ENCODE measurements at places on chromosomes 1 and 21.

DNA sequence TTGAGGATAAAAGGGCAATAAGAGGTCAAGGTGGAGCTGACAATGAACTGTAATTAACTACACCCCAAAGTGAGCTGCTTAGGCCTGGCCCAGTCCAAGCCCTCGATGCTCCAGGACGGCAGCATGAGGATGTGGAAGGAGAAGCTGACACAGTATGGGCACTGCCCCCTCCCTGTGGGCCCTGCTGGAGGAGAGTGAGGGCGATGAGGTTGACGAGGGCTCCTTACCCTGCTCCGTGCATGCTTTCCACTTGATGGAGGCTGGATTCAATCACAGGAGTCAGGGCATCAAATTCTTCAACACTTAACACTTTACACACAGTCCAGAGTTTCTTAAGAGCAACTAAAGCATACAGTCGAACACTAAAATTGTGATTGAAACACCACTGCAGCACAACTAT, 32.4 kb downstream of the COA6 start:
- no peak for DNase-seq

DNA sequence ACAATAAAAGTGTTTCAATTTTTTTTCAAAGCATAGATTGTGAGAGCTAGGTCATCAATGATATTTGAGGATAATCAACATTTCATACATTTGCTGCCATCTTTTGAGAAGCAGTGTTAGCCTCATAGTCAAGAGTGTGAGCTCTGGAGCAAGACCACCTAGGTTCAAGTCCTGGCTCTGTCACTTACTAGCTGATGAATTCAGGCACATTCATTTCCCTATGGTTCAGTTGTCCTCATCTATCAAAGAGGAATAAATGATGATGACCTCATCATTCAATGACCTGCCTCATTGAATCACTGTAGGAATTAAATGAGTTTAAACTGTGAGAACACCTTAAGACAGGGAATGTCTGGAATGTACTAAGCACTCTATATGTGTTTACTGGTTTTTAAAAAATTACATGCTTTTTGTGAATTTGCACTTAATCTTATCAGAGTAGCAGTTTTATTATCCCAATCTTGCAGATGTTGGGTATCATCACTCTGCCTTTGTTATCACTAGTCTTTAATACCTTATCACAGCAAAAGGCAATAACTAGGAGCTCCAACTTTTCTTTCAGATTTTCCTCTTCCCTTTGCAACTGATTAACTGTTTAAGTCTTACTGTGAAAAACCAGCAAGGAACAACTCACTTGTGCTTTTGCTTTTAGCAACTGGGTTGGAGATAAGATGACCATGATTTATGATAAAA, 47.4 kb downstream of the SLC30A10 start:
- no peak for DNase-seq

DNA sequence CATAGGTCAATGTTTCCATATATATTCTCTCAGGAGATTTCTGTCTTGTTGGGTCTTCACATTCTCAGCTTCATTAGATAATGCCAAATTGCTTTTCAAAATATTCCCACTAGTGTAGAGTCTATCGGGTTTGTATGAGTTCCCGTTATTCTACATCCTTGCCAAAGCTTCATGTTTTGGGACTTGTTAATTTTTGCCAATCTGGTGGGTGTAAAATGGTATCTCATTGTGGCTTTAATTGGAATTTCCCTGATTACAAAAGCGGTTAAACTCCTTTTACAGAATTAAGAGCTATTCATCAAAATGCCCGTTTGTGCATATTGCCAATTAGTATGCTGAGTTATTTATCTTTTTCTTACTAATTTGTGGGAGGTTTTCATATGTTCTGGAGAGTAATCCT, 708.4 kb upstream of the ADAMTS5 start:
- no peak for DNase-seq

DNA sequence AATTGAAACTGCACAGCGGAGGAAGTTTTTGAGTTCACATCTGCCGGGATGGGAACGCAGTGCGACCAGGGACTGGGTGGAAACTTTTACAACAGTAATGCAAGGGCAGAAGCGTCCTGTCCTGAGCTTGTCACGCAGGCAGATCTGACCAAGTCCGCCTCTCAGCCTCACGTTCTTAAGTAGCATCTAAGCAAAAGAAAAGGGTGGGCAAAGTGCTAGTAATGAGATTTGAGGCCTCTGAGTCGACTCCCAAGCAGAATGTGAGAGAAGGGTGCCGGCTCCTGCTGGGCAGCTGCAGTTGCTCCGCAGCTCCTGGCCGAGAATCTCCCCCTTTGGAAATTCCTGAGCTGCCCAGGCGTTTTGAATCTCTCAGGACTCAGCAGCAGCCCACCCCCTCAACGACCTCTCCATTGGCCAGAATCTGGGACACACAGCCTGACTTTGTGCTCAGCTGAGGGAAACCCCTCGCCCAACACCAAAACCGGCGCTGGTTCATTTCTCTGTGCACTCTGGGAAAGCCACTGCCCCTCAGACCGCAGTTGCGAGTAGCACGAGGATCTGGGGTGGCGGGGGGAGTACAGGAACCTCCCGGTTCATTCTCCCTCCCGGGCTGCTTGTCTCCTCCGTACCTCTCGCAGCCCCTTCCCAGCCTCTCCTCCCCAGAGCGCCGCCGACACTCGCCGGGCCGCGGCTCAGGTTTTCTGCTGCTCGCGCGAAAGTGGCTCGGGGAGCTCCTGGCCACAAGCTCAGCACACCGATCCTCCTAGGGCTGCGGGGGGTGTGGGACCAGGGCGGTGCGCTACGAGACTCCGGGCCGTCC, 913 bp upstream of the S1PR1 start:
- no peak for DNase-seq

DNA sequence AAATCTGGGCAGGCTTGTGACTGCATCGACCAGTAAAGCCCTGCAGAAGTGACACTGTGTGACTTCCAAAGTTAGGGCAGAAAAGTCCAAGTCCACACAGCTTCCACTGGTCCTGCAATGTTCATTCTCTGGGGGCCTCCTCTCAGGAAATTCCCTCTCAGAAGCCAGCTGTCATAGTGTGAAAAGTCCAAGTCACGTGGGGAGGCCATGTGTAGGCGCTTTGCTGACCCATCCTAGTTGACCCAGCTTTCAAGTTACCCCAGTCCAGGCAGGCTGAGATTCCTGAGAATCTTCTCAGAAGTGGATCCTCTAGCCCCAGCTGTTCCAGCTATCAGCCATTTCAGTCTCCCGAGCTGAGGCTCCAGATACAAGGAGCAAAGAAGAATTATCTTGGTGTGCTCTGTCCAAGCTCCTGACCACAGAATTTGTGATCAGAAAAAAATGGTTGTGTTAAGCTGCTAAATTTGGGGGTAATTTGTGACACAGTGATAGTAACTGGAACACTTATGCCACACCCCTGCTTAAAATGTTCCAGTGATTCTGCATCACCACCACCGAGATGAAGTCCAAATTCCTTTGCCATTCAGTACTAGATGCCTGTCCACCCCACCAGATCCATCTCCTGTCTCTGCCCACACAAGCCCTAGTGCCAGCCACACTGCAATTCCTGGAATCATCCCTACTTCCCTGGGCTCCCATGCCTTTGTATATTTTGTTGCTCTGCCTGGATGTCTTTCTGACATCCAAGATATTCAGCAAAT, 2.5 kb upstream of the STUM start:
- no peak for DNase-seq

DNA sequence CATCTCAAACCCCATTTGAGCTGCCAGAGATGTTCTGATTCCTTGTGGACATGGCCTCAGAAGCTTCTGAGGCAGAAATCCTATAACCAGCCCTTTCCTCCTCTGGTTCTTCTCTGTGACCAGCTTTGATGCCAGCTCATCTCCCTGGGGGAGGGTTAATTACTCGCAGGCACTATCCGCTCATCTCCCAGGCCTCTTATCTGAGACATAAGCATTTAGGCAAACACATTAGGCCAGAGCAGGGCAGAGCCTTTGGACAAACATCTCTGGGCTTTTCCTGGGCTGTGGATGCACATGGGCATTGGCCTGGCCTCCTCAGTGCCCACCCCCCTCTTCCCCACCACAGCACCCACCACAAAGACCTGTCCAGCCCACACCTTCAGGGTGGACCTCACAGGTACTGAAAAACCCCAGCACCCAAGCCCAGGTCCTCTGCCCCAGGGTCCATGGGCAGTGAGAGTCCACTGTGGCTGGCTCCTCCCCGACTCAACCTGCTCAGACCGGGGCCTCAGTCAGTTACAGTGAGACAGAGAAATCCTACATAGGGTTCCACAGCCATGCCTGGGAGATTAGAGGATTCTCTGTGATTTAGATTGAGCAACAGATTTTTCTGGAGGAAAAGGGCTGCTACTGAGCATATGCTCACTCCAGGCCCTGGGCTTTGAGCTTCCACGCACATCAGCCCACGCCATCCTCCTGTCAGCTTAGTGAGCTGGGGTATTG, 26.9 kb downstream of the IGSF21 start:
- DNase-seq, result no peak

- DNase-seq, result no peak
Measured at GRCh38 chr1:204819495-204819894, 51.2 kb upstream of the NFASC start.

- DNase-seq, result no peak
Measured at GRCh38 chr1:191839891-191840290, 318.4 kb upstream of the RGS18 start.

- no peak for DNase-seq
Measured at GRCh38 chr1:205972081-205972480, 28.8 kb upstream of the SLC26A9 start.

DNA sequence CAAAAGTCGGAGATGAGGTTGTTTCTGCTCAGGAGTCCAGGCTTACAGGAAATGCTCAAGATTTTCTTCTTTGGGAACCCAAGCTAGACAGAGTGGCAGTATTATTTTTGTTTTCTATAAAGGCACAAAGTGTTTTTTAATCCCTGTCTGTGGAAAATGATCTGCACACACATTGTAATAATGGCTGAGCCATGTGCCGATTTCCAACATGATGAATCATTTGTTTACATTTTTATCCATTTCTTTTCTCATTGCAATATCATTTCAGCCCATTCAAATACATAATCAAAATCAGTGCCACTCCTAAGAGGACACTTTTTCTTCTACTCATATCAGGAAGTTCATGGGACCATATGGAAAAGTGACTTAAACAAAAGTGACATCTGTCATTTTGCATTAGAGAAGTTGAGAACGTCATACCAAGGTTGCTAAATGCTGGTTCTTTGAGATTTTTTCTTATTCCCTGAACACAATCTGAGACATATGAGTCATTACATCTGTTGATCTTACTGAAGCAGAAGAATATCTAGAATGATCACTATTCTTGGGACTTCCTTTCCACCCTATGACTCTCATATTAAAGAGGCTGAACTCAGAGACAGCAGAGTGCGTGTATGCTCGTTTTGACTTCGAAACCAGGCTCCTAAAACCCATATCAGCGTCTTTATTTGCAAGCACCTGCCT, 44.9 kb downstream of the ACTA1 start:
- DNase-seq, result no peak

- peak; percentile 31 for DNase-seq
Measured at GRCh38 chr1:161216945-161217712, 2.0 kb downstream of the FCER1G start.

- DNase-seq, result no peak
Measured at GRCh38 chr1:235821361-235821981, 45.2 kb downstream of the LYST start.

GRCh38 chr1:212301580-212301979, 16.4 kb downstream of the PPP2R5A start:
- DNase-seq, result no peak

- peak; percentile 14 for DNase-seq
Measured at GRCh38 chr1:58047265-58047858, 499.2 kb downstream of the OMA1 start.

DNA sequence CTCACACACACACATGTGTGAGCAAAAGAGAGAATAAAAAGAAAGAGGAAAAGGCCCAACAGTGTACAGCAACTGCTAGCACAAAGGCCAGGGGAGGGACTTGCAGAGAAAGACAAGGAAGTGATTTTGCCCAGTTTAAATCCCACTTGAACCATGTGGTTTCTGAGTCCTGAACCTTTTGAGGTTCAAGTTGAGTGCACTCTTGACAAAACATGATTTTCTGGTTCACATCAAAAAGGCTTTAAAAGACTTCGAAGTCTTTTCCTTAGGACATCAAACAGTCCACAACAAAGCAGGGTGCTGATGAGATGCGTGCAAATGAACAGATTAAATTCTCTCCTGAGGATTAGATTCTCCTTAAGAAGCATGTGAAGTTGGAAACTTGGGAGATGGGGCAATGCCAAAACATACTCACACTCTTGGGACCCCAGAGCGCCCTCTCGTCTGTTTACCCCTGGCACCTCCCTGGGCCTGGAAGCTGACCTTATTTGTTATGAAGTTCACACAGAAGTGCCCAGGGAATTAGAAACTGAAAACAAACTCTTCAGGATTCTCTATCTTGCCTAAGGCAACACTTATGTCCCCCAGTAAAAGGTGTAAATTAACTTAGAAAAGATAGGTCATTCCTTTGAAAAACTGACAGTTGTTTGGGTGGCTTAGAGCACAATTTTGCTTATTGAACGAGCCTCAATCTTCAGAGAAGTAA, 31.5 kb downstream of the RNF220 start:
- DNase-seq, result no peak

DNA sequence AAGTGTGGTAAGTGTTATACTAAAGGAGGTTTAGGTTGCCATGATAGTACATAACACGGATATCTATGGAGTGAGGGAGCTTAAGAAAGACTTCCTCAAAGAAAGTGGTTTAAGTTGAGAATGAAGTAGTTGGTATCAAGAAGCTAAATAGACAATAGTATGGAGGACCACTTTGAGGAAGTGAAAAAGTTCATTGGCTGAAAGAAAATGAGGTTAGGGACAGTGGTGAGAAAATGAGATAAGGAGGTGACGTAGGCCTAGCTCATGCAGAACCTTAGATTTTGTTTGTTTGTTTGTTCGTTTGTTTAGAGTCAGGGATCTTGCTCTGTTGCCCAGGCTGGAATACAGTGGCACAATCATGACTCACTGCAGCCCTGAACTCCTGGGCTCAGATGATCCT, 72.2 kb upstream of the PPIH start:
- DNase-seq, result no peak

GRCh38 chr21:29737186-29737585, 202.6 kb downstream of the GRIK1 start:
- no peak for DNase-seq

DNA sequence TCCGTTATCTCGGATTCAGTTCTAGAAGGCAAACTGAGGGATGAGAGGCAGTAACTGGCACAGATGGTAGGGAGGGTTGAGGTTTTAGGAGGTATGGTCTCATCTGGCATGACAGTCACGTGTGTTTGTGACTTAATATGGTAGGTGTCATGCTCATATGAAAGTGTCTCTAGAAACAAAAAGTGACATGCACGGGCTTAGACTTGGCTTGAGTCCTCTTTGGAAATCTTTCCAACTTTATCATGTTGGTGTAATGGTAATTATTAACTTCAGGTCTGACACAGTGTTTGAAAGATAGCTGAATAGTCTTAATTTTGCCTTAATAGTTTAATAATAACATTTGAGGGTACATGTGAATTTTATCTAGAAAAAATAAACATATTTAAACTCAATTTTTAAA, 218.1 kb downstream of the FMN2 start:
- no peak for DNase-seq

GRCh38 chr1:80250573-80251168, 1244.1 kb upstream of the ADGRL4 start:
- DNase-seq, result no peak

GRCh38 chr1:89089962-89090361, 25.0 kb upstream of the GBP1 start:
- no peak for DNase-seq

- DNase-seq, result no peak
Measured at GRCh38 chr1:53642215-53642555, 96.8 kb downstream of the GLIS1 start.

GRCh38 chr1:76317299-76317900, 242.9 kb downstream of the ST6GALNAC3 start:
- DNase-seq, result no peak

- DNase-seq, result peak; percentile 12
Measured at GRCh38 chr1:231139125-231139649, 22.7 kb upstream of the TRIM67 start.

- DNase-seq, result no peak
Measured at GRCh38 chr21:42448686-42449085, 45.0 kb downstream of the UBASH3A start.

All from Kasumi-1 (cell line).